Immature natural killer cell (primary cell): ENCODE measurements at places on chromosomes 3 and 15. TPM values are rescaled to one million over a fixed set of nuclear protein-coding genes. Genes with fewer than 3 reads are reported as not detected.

GOLGA8S gene
- polyA plus RNA-seq: 0.07 TPM

NRROS gene
- polyA plus RNA-seq: 6.3 TPM

SLC24A5 gene
- not detected for polyA plus RNA-seq

MEIS2 gene
- polyA plus RNA-seq: not detected

DCUN1D1 gene
- polyA plus RNA-seq: 31.4 TPM

CNTN4 gene
- not detected for polyA plus RNA-seq

THPO gene
- not detected for polyA plus RNA-seq

FGF12 gene
- polyA plus RNA-seq: not detected

GRCh38 chr3:131386429-131387165 is 5.0 kb downstream of the NUDT16 start:
- DNase-seq: no peak

GRCh38 chr3:31420311-31420710 is 112.4 kb upstream of the STT3B start:
- DNase-seq: no peak

GRCh38 chr15:100627789-100628395 is 25.5 kb downstream of the ASB7 start:
- DNase-seq: peak; percentile 43

DNA sequence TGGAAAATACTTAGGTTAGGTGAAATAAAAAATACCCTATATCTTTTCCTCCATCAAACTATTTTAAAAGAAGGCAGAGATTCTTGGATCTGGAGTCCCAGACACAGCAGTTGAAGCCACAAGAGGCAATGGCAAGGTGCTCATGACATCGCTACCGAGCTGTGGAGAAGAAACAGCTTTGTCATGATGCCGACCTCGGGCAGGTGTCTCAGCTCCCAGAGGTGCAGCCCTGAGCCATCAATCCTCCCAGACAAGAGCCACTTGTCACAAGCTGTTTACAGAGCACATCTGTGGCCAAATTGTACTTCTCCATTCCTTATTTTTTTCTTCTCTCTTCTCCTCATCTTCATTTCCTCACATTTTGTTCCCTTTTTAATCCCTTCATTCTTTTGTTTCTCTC is 50.8 kb downstream of the GPR176 start:
- DNase-seq: no peak

GRCh38 chr3:63753567-63753966 is 65.5 kb upstream of the C3orf49 start:
- DNase-seq: no peak

DNA sequence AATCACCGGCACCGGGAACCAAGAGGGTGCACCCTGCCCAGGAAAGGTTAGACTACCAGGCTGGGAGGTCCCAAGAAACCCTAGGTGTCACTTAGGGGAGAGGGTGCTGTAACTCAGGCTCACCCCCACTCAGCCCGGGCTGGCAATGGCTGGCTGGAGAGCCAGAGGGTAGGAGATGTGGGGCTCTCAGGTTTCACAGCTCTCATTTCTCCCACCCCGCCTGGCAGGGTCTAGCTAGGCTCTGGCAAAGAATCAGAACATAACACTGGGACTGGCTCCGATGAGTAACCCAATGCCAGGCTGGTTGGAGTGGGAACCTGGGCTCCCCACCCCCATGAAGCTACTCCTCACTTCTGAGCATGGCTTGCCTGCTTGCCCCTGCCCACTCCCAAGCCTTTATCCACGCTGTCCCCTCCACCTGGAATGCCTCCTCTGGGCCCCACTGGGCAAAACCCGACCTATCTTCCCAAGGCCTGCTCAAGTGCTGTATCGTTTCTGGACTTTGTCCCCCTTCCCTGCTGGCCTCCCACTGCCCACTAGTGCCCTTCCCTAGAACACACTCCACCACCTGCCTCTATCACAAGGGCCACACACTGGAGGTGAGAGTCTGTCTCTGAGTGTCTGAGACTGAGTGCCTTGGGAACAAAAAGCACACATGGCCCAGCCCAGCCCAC is 2.0 kb downstream of the CIB2 start:
- no peak for DNase-seq

DNA sequence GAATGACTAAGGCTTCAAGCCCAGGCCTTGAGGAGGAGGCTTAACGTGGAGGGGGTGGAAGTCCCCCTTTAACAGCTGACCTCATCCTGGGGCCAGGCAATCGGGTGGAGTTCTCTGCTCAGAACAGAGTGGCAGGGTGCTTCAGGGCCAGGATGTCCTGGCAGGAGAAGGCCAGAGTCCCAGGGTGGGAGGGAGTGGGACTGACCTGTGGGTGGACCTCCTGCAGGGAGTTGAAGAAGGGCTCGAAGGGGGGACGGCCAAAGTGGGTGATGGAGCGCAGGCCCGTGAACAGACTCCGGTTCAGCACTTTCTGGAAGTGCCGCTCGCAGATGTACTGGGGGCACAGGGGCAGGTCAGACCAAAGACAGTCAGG is 19.6 kb downstream of the DUOX2 start:
- DNase-seq: no peak

DNA sequence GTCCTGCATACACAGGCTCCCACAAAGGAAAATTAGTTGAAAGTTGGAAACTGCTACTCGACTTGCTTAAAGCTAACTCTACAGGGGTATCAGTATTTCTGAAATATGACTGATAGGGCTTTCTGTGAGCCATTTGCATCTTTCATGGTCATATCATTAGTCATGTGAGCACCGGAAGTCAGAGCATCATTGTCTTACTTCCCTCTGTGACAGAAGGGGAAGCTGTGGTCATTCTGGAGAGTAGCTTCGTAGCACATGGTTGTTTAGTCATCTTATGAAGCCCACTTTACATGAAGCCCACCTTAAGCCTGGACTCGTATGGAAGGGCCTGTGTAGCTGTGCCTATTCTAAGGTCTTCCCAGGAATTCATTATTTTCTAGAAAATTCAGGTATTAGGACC is 69.0 kb downstream of the COL6A5 start:
- no peak for DNase-seq

DNA sequence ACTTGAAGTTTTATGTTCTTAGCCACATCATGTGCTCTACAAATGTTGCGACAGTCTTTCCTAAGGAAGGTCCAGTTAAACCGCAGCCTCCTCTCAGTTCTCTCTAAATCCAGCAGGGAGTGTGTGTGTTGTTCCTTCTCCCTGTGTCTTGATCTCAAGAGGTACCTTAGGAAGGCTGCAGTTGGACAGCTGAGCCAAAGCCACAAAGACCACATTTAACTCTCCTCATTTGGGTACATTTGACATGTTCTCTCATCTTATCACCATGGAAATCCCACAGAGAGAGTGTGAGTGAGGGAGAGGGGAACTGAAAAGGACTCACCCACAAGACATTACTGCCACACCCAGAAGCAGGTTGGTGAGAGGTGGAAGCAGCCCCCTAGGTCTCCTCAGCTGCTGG is 79.5 kb downstream of the CD200R1L start:
- no peak for DNase-seq

GRCh38 chr3:126661532-126662364 is 6.8 kb upstream of the TXNRD3 start:
- DNase-seq: no peak

DNA sequence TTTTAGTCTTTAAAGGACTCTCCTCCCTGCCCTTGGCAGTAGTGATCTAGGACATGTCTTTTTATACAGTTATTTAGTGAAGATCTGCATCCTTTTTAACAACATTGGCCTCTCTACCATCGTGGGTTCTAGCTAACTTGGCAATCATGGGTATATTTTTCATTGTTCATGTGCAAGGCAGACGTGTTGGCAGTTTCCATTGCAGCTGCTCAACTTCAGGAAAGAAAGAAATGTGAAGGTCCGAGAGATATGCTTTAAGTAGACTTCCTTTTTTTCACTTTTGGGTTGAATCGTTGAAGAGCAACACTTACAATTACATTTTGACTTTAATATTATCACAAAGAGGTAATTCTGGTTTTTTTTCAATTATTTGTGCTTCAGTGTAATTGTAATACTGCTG is 172.6 kb downstream of the SATB1 start:
- DNase-seq: no peak

DNA sequence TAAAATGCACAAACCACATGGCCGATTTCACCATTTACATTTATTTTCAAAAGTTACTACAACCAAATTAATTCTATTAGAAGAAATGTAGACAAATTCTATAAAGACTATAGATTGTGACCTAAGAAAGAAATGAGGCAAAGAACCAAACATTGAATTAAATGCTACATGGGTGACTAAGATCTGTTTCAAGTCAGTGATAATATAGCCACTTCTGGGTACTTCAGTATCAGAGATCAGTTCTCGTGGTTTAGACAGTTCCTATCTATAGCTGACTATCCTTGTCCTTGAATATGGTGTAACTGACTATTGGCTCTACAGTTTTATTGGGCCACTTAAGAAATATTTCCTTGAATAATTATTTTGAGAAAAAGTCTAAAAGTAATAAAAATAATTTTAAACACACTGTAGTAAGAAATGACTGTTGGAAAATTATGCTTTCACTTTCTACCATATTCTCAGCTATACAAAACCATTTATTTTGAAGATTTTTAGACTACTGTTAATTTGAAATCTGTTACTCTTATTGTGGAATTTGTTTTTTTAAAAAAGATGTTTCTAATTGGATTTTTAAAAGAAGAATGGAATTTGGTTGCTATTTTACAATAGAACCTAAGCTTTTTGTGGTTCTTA is 14.1 kb downstream of the KCNMB3 start:
- no peak for DNase-seq

DNA sequence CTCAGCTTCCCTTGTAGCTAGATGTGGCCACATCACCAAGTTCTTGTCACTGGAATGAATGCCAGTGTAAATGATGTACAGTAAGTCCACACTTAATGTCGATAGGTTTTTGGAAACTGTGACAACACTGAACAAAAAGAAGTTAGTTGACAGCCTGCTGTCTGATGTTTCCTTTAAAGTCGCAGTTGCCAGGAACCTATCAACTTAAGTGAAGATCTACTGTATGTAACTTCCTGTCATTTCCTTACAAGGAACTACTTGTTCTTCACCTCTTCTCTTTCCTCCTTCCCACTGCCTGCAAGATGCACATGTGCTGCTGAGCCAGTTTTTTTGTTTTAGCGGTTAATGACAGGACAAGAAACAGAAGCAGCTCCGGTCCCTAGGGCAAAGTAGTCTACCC is 44.6 kb downstream of the HDGFL3 start:
- DNase-seq: no peak

DNA sequence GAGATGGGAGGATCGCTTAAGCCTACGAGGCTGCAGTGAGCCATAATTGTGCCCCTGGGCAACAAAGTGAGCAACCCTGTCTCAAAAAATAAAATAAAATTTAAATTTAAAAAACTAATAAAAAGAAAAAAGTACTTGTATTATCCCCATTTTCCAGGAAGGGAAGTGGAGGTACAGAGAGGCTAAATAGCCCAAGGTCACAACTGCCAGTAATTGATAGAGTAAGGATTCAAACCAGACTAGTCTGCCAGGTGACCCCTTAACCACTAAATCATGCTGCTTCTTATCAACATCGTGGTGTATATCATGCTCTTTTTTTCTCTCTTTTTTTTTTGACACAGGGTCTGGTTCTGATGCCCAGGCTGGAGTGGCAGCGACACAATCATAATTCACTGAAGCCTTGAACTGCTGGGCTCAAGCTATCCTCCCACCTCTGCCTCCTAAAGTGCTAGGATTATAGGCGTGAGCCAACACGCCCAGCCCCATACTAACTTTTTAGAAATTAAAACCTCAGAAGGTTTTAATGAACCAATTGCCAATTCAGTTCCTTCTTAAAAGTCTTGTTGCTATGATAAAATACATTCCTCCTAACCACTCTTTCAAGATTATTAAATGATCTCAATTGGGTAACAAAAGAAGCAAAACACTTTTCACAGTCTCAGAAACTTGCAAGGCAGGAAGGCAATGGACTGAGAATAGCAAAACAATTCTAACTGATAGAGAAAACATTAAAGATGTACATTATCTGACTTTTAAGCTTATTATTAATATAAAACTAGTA is 30.5 kb downstream of the HERC1 start:
- no peak for DNase-seq

- peak; percentile 69 for DNase-seq
These were observed 19.6 kb upstream of the TASOR start for GRCh38 chr3:56702490-56703315.

DNA sequence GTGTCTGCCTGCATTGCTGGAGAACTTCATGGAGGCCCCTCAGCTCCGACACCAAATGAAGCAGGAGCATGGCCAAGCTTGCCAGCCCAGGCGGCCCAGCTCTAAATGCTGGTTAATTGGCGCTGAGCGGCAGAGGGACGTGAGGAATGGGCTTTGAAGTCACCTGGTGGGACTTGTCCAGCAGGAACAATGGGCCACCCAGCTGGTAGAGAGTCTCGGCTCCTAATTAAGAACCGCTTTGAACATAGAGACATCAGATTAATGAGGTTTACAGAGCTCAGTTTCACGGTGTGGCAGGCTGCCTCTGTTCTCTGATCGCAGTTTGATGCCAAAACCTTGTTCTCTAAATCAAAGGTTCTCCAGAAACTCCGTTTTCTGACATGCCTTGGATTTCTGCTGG is 77.5 kb upstream of the LINGO1 start:
- DNase-seq: no peak
